Dermis microvascular lymphatic vessel endothelial cell (primary cell): ENCODE measurements at places on chromosomes 16 and 17. TPM values are rescaled to one million over a fixed set of nuclear protein-coding genes. Genes with fewer than 3 reads are reported as not detected.

GRCh38 chr16:73390936-73391335 lies 343.0 kb upstream of the ZFHX3 start:
- DNase-seq = no peak

- DNase-seq = no peak
These were observed 178.8 kb downstream of the C16orf78 start for GRCh38 chr16:49552313-49552928.

- DNase-seq = peak; percentile 39
These were observed 32.0 kb downstream of the PIMREG start for GRCh38 chr17:6476076-6476809.

- no peak for DNase-seq
These were observed 80.1 kb downstream of the SOCS1 start for GRCh38 chr16:11175787-11176341.

NETO2 gene
- 17.2 and 19.7 TPM in 2 replicates for total RNA-seq

GRCh38 chr16:48113471-48113870 lies 42.3 kb downstream of the ABCC12 start:
- DNase-seq = no peak

- no peak for DNase-seq
These were observed 14.0 kb downstream of the ANKRD11 start for GRCh38 chr16:89476379-89476778.

DNA sequence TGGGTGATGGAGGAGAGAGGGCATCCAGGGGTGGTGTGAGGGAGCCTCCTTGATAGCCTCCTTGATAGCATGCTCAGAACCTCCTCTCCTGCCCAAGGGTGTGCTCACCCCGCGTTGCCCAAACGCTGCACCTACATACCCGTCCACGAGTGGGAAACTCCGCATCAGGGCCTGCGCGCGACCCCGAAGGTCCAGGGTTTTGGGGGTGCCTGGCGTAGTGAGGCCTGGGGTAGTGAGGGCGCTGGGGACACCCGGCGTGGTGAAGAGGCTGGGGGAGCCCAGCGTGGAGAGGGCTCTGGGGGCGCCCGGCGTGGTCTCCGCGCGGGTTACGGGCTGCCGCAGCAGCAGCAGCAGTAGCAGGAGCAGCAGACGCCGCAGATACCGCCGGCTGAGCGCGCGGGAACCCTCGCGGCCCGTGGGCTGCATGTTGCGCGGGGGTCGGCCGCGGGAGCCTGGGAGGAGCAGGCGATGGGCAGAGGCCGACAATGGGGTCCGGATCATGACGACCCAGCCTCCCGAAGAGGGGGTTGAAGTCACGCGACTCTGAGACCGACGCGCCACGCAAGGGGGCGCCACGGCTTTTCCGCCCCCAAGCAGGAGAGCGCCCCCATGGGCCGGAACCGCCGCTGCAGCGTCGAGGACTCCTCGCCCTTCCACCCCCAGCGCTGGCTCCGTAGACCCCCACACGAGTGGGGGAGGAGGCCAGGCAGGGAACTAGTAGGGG lies at the start of gene DPEP3:
DPEP3 (minus strand) TSS at position 545 of the 724 bp plus-strand sequence; CDS start at position 426, 119 bp downstream.
- no peak for DNase-seq

DNA sequence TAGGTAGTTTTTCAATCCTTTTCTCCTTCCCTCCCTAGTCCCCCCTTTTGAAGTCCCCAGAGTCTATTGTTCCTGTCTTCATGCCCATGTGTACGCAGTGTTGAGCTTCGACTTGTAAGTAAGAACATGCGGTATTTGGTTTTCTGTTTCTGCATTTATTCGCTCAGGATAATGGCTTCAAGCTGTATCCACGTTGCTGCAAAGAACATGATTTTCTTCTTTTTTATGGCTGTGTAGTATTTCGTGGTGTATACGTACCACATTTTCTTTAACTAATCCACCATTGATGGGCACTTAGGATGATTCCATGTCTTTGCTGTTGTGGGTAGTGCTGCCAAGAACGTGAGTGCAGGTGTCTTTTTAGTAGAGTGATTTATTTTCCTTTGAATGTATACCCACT lies 651.2 kb downstream of the WWOX start:
- no peak for DNase-seq

DOC2B gene
- 10.5 and 28.8 TPM in 2 replicates for total RNA-seq

PTRH2 gene
- 22.0 and 31.6 TPM in 2 replicates for total RNA-seq

- DNase-seq = peak; percentile 61
These were observed 394.0 kb downstream of the KCNJ2 start for GRCh38 chr17:70563281-70563820.

ESRP2 gene
- 0.77 and 2.1 TPM in 2 replicates for total RNA-seq

GRCh38 chr17:62911114-62911513 lies 54.9 kb upstream of the TANC2 start:
- DNase-seq = no peak

GRCh38 chr17:3594051-3594800 lies 15.0 kb downstream of the TRPV1 start:
- peak; percentile 59 for DNase-seq

- peak; percentile 84 for DNase-seq
These were observed 26.5 kb upstream of the LASP1NB start for GRCh38 chr17:38898812-38899348.

TNP2 gene
- total RNA-seq = not detected in 2 replicates

- no peak for DNase-seq
These were observed 81.2 kb downstream of the USP22 start for GRCh38 chr17:20961586-20961985.

ABCA9 gene
- 0.26 and 1.4 TPM in 2 replicates for total RNA-seq
